ENCODE measurements at places on chromosomes 5 and 9.

DNA sequence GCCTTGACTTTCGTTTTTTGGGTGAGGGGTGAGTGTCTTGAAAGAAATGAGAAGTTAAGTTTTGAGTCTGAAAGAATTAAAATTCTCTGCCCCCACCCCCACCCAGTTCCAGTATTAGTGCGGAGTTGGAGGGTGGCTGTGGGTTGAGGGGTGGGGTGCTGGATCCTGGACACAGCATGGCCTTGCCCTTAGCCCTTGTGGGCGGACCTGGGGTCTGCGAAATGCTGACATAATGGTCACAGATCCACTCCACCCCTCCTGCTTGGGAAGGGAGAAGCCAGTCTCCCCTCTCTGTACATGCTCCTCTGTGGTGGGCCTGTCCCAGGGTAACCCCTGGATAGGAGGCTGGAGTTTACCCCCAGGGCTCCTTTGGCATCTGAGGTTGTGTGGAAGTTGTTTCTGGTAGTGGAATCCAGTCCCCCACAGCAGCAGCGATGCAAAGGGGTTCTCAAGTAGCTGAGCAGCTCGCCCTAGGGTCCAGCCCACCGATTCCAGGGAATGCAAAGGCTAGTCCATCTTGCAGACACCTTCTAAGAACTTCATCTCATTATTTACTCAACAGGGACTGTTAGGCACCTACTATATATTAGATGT is 42.8 kb upstream of the TCF7 start:
- DNase-seq, result no peak

GRCh38 chr9:107351382-107352045 is 68.4 kb downstream of the RAD23B start:
- no peak for DNase-seq

GRCh38 chr5:923281-923873 is 30.7 kb downstream of the TRIP13 start:
- peak; percentile 78 for DNase-seq

DNA sequence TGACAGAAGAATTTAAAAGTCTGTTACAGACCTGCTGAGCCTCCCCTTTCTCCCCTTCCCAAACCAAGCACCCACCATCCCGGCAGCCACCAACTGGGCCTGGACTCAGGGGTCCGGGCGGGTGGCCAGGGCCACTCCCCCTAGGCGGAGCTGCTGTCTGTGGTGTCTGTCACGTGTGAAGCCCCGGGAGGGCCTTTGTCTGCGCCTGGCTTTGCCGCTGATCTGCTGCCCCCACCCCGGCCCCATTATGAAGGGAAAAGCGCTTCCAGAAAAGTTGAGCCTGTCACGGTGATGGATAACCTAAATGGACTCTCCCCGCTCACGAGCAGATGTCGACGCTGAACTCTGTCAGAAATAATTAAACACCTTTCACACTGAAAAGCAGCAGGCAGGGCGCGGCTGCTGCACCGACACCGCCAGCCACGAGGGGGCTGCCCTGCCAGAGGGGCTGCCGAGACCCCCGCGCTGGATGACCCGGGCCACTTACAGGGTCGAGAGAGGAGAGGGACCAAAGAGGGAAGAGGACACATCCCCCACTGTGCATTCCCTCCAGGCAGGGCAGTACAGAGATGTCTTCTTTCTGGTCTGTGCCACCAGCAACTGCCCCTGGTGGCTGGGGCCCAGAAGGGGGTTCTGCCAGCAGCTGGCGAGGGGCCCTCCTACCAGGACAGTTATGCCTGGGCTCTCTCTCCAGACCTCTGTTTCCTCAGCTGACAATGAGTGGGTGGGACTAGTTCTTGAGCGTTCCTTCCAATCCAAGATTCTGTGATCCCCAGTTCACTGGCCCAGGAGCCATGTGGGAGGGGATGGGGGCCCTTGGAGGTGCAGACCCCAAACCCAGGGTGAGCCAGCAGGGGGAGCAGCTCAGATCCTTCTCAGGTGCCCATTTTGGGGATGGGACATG is 36.0 kb upstream of the BARHL1 start:
- DNase-seq, result no peak

DNA sequence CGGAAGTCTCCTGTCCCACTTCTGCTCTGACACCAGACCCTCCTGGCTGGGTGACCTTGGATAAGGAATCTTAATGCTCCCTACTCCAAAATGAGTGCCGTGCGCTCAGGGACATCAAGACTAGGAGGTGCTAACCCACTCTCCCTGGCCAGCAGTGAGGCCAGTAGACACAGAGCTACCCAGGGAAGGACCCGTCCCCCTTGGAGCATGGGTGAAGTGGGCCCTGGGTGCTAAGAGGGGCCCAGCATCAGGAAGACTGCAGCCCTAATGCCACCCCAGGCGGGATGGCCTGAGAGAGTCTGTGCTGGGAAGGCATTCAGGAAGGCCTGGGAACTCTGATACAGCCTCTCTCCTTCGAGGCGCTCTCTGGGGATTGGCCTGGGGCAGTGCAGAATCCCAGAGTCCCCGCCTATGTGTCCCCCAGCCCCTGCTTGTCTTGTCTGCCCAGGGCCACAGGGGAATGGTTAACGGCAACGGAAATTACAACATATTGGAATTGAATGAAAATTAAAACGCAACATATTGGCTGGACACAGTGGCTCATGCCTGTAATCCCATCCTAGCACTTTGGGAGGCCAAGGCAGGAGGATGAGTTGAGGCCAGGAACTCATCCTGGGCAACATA is 29.7 kb upstream of the RNU6ATAC start:
- no peak for DNase-seq

GRCh38 chr9:93593144-93593658 is 16.8 kb downstream of the PHF2 start:
- no peak for DNase-seq

DNA sequence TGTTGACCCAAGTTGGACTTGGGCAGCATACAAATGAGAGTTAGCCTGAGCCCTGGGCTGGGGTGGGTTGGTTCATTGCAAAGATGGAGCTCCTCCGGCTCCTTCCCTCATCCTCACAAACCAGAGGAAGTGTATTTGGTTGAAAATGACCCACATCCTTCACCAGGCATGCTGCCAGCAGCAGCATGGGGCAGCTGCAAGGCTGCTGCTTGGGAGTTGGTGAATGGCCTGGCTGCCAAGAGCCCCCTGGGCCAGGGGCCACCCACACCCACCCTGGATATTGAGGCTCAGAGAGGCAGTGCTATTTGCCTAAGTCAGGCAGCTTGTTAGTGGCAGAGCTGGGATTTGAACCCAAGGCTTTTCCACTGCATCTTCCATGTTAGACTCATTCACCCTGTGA is 29.5 kb downstream of the PPARGC1B start:
- DNase-seq, result no peak

DNA sequence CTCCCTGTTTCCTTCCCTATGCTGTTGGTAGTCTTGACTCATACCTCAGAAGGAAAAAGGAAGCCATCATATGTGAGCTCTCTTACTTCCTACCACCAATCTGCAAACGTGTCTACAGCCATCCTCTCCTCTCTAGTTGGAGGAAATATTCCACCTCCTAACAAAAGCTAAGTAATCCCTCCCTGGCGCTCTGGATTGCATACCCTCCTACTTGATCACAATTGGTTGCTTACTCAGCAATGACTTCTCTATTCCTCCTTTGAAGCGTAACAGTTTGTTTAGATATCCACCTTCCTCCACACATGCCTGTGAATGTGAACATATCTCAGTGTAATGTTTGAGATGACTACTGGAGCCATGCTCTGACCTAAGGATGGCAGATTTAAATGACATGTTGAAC is 18.2 kb downstream of the RUSC2 start:
- DNase-seq, result no peak

DNA sequence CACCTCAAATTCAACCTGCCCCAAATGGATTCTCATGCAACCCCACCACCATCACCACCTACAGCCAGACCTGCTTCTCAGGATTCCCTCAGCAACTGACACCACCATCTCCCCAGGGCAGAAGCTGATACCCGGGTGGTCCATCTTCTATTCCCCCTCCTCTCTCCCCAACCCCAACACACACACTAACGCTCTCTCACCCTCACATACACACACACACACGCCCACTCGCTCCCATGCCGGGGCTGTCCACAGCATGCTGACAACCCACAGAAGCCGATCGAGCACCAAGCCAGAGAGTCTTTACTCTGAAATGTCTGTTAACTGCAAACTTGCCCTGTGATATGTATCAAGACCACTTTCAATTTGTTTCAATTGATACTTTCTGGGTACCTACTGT is 28.4 kb downstream of the B4GALT1 start:
- no peak for DNase-seq

DNA sequence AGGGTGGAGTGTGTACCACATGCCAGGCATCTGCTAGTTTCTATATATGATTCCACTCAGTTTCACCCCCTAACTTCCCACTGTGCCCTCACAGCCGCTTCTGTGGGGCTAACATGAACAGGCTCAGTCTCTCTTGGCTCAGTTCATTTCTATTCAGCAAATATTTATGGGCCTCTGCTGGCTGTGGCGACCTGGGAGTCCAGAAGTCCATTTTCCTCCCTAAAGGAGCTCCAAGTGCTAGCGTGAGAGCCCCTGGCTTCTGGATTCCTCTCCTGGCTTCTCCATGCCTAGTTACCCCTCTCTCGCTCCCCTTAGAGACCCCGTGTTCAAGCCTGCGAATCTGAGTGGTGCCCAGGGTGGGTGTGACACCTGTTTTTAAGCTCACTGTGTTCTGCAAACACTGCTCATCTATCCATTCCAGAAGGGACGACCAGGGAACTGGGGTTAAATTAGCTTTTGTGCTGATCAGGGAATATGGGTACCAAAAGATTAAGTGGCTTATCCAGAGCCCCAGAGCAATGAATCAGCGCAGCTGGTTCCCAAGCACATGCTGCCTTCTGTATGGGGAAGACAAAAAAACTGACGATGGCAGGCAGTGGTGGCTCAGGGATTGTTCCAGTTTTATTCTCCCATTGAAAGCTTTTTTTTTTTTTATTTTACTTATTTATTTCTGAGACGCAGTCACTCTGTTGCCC is 57.6 kb downstream of the HMCN2 start:
- no peak for DNase-seq

DNA sequence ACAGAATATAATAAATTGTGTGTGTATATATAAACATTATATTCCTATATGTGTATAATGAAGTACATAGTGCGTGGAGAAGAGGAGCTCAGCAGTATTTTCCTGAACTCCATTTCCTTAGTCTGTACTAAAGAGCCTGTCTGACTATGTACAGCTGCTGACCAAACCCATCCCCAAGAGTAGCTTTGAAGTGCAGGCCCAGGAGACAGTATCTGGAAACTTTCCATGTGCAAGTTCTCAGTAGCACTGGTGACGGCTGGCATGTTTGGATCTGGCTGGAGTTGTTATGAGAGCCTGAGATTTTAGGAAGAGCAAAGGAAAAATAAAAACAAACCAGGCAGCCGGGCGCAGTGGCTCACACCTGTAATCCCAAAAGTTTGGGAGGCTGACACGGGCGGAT is 244.2 kb downstream of the RFK start:
- DNase-seq, result no peak

DNA sequence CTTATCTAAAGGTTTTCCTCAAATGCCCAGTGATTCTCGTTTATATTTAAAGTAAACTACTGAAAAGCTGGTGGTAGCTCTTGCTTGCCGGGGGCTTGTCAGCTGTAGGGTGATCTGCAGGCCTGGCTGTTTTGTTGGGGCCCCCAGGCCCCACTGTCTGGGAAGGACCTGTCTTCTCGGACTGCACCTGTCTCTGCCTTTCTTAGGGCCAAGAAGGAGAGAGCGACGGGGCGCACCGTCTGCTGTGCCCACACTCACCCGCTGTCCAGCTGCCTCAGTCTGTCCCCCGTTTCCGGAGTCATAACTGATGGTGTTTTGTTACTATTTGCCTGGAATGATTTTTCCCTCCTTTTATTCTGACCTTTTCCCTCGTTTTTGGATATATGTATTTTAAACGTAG is 94.1 kb upstream of the CACNA1B start:
- DNase-seq, result no peak

DNA sequence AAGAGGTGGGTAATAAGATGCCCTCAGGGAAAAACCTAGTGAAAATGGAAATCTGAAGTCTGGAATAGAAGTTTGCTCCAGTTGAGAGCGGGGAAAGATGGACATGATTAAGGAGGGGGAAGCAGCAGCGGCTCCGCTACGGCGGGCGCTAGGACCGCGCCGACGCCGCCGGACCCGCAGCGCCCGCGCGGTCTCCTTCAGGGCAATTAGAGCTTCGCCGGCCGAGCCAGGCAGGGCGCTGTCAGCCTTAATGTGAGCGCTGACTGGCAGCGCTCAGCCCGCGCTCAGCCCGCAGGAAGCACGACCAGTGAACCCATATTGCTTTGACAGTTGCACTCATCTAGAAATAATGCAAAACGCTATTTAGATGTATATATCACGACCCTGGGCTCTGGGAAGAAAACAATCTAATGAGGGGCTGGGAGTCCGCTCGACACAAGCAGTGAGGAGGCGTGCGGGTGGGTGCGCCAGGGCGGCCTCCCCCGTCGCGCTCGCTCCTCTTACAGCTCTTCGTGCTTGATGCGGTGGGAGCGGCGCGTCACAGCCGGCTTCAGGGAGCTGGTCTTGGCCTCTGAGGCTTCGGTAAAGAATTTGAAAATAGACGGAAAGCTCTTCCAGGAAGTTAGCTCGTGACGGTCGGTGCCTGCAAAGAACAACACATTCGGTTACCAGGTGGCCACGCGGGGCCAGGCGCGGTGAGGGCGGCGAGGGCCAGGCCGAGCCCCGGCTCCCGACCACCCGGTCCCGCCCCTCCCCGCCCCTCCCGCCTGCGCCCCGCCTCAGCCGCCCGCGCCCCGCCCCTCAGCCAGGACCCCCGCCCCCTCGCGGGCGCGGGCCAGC is 37.7 kb downstream of the NR2F1 start:
- peak; percentile 81 for DNase-seq

DNA sequence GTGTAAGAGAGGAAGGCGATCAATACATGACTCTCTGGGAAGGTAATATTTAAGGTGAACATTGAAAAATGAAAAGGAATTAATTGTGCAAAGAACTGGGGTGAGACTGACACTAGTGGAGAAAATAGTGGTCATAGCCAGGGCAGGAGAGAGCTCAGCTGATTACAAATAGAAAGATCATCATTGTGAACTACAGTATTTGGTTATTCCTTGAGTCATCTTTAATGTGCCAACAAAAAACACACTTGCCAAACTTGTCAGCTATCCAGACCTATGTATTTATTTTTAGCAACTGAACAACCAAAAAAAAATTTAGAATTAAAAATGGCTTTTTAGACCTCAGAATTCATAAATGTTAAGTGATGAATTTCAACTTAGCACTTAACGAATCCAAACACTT is 749.8 kb upstream of the CDH9 start:
- no peak for DNase-seq

GRCh38 chr9:3447788-3448187 is 78.0 kb downstream of the RFX3 start:
- DNase-seq, result no peak

- DNase-seq, result no peak
These were observed 20.0 kb downstream of the ITGA1 start for GRCh38 chr5:52807723-52808122.

- no peak for DNase-seq
These were observed 163.3 kb upstream of the LHFPL2 start for GRCh38 chr5:78811866-78812265.

- no peak for DNase-seq
These were observed 258.5 kb downstream of the KIAA0825 start for GRCh38 chr5:94359880-94360279.

DNA sequence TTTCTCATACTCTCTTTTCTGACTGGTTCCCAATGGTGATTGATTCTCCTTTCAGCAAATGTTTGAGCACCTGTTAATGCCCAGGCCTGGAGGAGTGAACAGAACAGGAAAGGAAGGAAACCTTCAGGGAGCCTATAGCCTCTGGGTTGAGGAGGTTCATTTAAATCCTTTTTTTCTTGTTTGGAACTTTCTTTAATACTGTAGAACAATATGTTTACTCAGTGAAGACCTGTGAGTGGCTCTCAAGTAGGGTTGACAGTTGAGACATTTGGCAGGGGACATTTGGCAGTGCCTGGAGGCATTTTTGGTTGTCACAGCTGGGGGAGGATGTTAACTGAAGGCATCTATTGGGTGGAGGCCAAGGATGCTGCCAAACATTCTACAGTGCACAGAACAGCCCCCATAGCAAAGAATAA is 6.1 kb upstream of the FAM120AOS start:
- DNase-seq, result no peak

Measured in GM12865 (cell line).